CD4-positive, alpha-beta T cell (primary cell): ENCODE measurements at places on chromosomes 4 and X. TPM values are rescaled to one million over a fixed set of nuclear protein-coding genes. Genes with fewer than 3 reads are reported as not detected.
A peak's percentile ranks its signal among the peaks of the same experiment; 100 is the strongest.

DNA sequence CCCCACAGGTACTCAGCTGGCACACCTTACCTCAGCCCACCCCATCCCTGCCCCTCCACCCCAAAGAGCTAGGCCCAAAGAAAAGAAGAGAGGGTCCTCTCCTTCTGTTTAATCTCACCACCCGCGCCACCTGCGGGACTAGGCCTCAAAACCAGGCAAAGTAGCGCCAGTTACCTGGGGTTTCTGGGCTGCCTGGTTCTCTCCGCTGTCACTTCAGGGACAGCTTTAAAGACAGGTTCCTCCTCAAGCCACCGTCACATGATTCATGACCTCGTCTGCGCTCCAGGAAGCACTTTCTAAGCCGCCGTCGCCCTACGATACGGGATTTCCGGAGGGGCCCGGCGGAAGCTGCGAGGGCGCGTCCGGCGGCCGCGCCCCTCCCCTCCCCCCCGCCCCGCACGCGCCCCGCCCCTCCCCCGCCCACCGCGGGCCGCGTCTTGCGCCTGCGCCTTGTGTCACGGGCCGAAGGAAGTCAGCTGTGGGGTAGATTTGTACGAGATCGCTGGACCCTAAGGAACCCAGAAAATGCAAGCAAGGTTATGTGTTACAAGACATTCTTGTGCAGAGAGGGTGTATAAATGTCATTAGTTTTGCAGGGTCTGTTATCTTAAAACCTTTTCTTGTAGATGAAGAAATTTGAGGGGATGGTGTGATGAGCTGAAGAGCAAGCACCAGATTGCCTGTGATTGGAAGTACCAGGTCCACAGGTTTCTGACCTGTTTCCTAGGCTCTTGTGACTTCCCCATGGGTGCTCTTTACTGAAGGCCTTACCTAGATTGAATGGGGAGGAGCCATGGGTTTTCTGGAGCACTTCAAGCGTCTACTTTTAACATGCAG lies at the start of gene LAMTOR3:
TSS of gene LAMTOR3 (minus strand) at position 267 of the 837 bp plus-strand sequence. CDS start 464 bp downstream, outside the sequence.
- DNase-seq = peak; percentile 95
- peaks cover 23% of the 10 kb centered on the region for H3K4me1 ChIP-seq

- no peaks in the 10 kb centered on the region for H3K36me3 ChIP-seq
- no peak overlapping the region for H3K4me3 ChIP-seq
- DNase-seq = no peak
These were observed 96.4 kb downstream of the EMCN start for GRCh38 chr4:100421361-100421978.

DNA sequence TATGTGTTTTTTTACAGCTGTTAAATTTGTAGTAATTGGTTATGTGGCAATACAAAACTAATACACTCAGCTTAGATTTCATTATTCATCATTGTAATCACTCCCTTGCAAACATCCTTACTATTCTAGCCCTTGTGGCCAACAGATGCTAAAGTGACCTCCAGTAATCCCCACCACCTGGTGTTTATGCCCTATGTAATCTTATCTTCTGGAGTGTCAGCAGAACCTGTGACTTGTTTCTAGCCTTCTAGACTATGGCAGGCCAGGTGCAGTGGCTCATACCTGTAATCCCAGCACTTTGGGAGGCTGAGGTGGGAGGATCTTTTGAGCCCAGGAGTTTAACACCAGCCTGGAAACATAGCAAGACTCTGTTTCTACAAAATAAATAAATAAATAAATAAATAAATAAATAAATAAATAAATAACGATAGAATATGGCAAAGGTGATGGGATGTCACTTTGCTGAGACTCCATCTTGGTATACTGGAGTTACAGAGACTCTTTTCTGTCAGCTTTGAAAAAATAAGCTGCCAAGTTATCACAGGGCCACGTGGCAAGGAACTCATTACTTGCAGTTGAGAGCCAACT lies 12.3 kb upstream of the TSR2 start:
- no peaks in the 10 kb centered on the region for H3K4me1 ChIP-seq
- no peak overlapping the region for H3K27ac ChIP-seq
- H3K36me3 ChIP-seq = no peaks in the 10 kb centered on the region
- no peak overlapping the region for H3K4me3 ChIP-seq

DCHS2 gene
- 0.16 TPM for total RNA-seq

PPBP gene
- total RNA-seq = 0.52 TPM

DNA sequence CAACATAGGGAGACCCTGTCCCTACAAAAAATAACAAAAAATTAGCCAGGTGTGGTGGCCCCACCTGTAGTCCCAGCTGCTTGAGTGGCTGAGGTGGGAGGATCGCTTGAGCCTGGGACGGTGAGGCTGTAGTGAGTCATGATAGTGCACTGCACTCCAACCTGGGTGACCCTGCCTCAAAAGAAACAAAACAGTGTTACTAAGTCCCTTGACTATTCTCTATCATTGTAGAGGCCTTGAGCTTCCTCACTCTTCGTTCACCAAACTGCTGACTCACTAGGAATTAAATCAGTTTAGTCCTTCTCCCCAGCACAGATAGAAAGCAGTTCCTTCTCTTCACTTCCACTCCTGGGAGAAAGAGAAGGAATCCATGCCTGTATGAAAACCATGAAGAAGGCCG lies 14.5 kb downstream of the CDS1 start:
- H3K4me1 ChIP-seq = no peaks in the 10 kb centered on the region
- DNase-seq = no peak
- no peaks in the 10 kb centered on the region for H3K36me3 ChIP-seq
- no peaks in the 10 kb centered on the region for H3K27me3 ChIP-seq
- H3K27ac ChIP-seq = no peak overlapping the region

SEPSECS gene
- total RNA-seq = 18.5 TPM

DNA sequence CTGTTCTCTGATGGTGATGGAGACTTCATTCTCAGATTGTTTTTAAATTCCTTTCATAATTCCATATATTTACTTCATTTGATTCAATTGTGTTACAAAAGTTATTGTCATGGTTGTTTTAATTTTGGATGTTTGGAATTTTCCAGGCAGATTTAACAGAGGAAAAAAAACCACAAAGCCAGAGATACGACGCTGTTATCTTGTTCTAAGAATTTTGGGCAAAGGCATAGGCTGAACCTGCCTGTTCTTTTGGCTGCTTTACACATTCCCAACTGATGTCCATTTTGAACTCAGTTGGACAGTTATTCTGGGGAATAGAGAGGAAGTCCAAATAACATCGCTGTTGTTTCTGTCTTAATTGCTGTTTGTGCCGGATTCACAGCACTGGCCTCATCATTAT lies 65.7 kb downstream of the LINC00632 start:
- no peak overlapping the region for H3K4me3 ChIP-seq
- H3K36me3 ChIP-seq = no peaks in the 10 kb centered on the region
- no peaks in the 10 kb centered on the region for H3K27me3 ChIP-seq
- H3K27ac ChIP-seq = no peak overlapping the region
- no peak for DNase-seq
